ENCODE measurements at places on chromosomes 2 and 18. TPM values are rescaled to one million over a fixed set of nuclear protein-coding genes. Genes with fewer than 3 reads are reported as not detected.

Gene PRSS56
- not detected for polyA plus RNA-seq

Gene C1QL2
- not detected for polyA plus RNA-seq

Gene TNFAIP6
- polyA plus RNA-seq = 16.1 TPM

Gene FIGLA
- polyA plus RNA-seq = not detected

Gene PLGLB1
- 6.3 TPM for polyA plus RNA-seq

All from muscle of arm (tissue), 14 donors.